DMS79 treated with DMSO at 0.1 percent for 48 hours (cell line): ENCODE measurements at places on chromosomes 2 and 18.
A peak's percentile ranks its signal among the peaks of the same experiment; 100 is the strongest.

DNA sequence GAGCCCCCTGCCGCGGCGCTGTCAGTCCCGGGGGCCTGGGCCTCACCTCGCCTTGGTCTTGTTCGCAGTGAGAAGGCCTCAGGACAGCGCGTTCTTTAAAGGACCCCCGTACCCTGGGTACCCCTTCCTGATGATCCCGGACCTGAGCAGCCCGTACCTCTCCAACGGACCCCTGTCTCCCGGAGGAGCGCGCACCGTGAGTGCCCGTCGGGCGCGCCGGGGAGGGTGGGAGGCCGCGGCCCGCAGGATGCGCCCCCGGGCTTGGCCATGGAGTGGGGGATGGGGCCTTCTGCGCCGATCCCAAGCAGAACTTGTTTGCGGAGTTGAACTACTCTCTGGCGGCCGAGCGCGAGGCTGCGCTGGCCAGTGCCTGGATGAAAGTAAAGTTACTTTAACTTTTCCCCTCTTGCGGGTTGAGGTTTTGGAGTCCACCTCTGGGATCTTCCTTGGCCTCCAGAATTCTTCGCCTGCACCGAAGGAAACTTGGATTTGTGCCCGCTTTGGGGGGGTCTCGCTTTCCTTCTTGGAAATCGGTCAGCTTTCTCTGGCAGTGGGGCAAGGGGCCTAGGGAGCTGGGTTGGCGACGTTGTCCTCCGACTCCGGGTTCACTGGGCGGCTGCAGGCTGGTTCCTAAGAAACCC is 1.2 kb downstream of the TCF7L1 start:
- DNase-seq, result no peak

DNA sequence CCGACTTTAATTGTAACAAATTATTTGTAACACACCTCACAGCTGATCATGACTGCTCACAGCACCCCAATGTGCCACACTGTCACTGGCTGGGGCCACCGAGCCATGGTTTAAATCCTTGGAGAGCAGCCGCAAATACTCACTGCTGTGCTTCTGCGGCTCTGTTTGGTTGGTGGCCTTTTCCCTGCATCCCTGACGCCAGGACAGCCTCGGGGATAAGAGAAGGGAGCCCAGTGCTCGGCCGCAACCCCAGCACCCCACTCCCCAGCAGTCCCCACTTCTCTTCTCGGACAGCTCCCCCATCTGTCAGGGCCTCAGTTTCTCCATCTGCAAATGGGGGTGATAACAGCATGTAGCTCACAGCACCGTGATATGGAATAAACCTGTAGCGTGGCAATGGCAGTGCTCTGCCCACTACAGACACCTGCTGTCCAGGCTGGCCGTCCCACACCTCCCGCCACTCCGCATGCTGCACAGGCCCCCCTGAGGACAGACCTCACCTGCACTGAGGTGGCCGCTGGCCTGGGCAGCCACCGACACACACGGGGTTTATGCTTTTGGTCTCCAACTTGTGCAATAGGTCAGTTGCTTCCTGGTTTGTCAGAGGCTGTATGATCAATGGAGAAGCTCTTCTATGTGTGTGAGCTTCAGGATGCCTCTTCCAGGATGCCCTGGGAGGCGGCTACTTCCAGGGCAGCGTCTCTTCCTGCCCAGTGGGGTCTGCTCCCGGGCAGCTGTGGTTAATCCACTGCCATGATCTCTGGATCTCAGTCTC is 87.1 kb downstream of the NDUFA10 start:
- DNase-seq, result no peak

DNA sequence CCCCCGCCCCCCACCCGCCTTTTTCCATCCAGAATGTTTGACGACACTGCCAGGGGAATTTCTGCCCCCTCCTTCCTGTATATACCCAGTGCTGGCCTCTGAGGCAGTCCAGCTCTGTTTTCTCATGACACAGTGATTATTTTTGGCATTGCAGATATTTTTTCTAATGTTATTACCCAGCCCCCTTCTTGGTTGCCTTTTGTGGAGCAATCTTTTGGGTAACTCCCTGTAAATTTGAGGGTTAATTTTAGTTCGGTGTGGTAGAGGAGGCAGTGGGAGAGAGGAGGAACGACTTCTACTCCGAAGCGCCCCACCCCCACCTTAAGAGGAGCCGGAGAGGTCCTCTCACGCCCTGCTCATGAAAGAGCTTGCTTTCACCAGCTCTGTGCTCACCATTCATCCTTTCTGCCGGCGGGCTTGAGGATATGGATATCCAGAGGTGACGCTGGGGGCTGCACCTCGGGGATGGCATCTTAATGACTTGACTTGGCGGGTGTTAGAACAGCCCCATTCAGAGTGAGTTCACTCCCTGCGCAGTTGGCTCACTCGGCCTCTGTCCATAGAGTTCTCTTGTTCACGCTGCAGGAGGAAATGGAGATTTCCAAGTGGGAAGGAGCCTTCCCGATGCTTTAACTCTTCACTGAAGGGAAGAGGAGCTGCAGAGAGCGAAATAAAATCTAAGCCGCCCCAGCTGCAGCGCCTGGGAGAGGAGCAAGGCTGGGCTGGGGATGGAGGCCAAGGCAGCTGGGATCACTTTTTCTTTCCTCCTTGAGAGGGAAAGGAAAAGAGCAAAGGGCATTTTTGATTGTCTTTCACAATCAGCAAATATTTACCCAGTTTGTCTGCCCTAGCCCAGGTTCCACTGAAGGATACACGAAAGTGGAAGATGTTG is 38.4 kb downstream of the EPAS1 start:
- DNase-seq, result peak; percentile 58

GRCh38 chr18:51182824-51183223 is 14.7 kb downstream of the MEX3C start:
- no peak for DNase-seq

DNA sequence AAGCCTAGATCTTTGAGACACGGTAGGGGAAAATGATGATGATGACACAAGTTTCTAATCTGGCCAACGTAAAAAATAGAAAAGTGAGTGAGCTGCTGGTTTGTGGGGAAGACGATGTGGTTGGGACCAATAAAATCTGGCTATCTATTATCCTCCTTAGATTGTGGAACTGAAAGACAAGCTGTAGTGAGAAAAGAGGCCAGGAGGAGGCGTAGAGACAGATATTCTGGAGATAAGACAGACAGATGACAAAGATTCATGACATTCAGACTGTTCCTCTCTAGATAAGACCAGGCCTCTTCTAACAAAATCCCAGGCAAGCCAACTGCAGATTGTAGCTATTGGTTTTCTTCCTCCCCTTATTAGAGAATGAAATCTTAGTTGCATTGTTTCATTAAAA is 376.3 kb upstream of the UBE2E3 start:
- DNase-seq, result no peak

DNA sequence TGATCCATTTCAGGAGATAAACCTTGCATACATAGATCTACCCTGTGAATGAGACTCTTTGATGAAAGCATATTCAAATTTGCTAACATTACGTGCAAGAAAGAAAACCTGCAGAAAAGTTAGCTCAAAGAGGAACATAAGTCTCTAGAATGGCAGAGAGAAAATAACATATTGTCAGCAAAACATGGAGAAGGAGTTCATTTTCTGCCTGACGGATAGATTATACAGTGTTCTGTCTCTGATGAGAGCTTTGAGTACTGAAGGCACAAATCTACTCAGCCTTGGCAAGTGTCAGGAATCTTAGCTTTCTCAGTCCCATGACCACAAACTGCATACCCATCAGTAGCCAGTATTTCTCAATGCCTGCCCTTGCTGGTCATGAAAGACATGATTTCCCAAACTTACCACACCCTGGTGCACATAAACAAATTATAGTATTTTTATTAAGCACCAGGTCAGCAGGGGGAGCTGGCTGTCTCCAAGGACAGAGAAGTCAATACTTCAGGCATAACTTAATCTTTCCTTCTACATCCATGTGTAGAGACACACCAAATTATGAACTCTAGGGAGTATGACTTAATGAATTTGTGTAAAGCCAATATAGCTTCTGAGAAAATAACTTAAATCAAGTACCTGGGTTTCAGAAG is 401.2 kb upstream of the SOX11 start:
- no peak for DNase-seq

DNA sequence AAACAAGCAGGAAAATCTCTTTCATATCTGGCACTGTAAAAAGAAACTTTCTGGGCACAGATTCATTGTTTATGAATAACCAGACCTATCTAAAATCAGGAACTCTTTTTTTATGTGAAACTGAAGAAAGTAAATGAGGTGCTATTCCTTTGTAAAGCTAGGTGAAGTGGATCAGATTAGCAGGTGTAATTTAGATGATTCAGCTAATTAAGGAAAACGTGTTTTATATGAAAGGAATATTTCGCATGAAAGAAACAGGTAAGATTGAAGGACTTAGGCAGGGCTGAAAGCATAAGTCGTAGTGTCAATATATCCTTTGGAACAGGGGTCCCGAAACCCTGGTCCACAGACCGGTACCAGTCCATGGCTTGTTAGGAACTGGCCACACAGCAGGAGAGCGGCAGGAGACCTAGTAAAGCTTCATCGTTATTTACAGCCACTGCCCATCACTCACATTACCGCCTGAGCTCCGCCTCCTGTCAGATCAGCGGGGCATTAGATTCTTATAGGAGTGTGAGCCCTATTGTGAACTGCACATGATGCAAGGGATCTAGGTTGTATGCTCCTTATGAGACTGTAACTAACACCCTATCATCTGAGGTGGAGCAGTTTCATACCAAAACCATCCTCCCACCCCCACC is 20.3 kb upstream of the XIRP2 start:
- DNase-seq, result no peak

DNA sequence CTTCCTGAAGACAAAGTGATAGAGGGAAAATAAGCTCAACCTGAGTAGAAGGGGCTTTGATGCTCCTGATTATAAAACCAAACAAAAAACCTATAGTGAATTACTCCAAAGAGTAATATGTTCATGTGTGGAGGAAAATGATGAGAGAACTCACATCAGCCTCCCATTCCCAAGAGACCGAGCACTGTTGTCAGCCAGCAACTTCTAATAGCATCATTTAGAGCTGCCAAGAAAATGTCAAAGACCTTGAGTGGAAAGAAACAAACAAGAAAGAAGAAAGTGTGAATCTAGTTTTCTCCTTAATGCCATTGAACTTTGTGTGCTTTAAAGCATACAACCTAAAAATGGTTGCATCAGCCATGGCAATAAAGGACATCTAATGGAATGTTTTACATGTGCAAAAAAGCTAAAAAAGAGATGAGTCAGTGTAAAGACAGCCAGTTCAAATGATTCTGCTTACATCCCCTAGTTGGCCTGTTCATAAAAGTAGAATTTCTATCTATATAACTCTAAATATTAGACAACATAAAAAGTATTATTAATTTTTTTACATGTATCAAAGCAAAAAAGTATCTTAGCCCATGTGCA is 1066.2 kb downstream of the TDRD15 start:
- DNase-seq, result no peak

GRCh38 chr2:21261591-21261990 is 137.8 kb downstream of the TDRD15 start:
- no peak for DNase-seq

- no peak for DNase-seq
These were observed 106.9 kb downstream of the SP3 start for GRCh38 chr2:173858291-173858731.

GRCh38 chr18:60981682-60982328 is 351.4 kb upstream of the CDH20 start:
- no peak for DNase-seq

DNA sequence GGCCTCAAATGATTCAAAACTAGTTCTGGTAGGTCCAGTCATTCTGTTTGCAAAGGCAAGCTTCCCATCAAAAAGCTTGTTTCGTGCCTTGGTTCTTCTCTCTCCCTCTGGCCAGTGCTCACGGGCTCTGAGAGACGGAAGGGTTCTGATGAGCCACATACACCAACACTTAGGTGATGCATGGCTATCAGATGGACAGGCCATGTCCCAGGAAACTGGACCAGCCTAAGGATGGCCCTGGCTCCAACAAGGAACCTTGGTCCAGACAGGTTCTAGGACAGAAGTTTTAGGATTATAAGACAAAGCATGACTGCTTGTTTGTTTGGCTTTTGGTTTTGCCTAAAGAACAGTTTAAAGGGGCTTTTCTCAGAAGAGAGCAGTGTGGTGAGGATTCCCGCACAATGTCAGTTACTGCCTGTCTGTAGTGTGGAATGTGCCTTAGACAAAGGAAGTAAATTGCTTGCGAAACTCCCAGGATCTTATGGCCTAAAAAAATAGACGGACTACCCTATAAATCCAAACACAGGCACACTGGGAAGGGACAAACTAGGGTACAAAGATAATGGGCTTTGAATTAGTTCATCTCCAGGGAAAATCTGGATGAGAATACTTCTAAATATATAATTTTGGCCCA is 10.3 kb downstream of the CYP1B1 start:
- no peak for DNase-seq

DNA sequence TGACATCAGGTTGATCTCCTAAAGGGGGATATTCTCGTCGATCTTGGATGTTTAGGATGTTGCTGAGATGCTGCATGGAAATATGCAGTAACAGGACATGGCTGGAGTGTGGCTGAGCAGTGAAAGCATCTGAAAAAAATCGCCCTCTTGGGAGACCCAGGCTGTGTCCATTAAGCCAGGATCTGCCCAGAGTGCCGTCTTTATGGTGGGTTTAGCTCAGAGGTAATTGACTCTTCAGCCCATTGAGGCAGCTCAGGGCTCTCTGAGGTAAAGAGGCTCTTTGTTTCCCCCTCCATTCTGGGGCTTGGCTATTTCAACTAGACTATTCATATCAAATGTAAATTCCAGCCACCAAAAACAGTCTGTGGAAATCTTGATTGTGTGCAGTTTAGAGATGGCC is 26.5 kb downstream of the OSBPL6 start:
- no peak for DNase-seq

DNA sequence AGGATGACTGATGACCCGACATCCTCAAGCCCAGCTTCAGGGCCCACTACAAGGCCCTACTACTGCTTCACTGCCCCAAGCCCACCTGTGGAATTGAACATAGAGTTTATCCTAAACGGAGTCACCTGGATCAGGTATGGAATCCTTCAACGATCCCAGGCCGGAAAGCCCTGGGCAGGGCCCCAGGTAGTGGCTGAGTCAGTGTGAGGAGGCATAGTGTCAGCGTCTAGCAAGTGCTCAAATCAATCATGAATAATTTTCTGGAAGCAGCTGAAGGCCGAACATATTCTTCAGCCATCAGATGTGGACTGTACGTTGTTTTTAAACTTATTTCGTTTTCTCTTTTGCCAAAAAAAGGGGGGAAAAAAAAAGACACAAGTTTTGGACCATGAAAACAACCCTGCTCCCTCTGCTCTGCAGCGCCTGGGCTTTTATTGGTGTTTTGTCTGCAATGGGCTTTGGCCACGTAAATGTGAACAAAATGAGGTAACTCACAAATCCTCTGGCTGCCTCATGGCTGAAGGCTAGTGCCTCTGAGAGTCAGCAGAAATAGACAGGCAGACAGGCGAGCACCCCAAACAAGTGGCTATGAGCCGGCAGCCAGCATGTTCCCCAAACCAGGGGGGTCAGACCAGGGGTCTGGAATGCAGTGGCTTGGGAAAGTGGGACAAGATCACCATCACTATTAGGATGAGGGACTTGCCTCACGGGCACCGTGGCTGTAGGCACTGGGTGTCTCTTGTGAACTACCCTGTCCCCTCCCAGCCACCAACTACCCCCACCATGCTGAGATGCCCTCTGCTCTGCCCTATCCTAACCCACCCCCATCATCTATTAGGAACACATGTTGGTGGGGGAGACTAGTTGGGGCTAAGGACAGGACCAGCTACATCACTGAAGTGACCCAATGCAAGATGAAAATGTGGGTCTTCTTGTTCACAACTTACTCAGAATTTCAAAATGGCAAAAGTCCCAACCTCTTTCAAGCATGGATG is 51.4 kb downstream of the TTC32 start:
- DNase-seq, result no peak
